ENCODE measurements at places on chromosomes 12 and 14.

- DNase-seq: no peak
- no peak overlapping the region for H3K4me3 ChIP-seq
- peaks cover 7% of the 10 kb centered on the region for H3K27me3 ChIP-seq
These were observed 9.2 kb upstream of the LBHD2 start for GRCh38 chr14:103074729-103075367.

DNA sequence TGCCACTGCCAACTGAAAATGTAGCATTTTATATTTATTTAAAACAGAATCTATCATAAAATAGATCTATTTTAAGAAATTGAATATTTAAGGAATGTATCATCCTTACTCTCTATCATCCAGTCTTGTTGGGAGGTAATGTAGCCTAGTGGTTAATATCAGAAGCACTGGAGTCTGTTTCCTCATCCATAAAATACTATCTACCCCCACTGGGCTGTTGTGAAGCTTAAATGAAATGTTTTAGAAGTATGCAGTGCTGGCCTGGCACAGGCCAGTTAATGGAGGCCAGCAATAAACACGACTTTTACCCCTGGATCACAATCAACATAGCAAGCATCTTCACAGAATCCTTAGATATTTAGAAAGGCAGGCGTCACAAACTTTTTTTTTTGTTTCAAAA, 188.0 kb downstream of the CAND1 start:
- no peak overlapping the region for H3K27ac ChIP-seq
- H3K36me3 ChIP-seq: peaks cover 3% of the 10 kb centered on the region
- DNase-seq: no peak
- H3K27me3 ChIP-seq: peaks cover 28% of the 10 kb centered on the region

- H3K4me1 ChIP-seq: peaks cover 16% of the 10 kb centered on the region
- H3K27ac ChIP-seq: no peak overlapping the region
- no peaks in the 10 kb centered on the region for H3K27me3 ChIP-seq
These were observed 196.1 kb downstream of the BCL11B start for GRCh38 chr14:99075771-99076375.

GRCh38 chr12:126663304-126664094, 1598.3 kb downstream of the AACS start:
- no peak overlapping the region for H3K4me3 ChIP-seq
- no peak for DNase-seq
- no peak overlapping the region for H3K27ac ChIP-seq
- H3K36me3 ChIP-seq: no peaks in the 10 kb centered on the region
- no peaks in the 10 kb centered on the region for H3K27me3 ChIP-seq
- H3K4me1 ChIP-seq: no peaks in the 10 kb centered on the region

- H3K4me1 ChIP-seq: peaks cover 5% of the 10 kb centered on the region
- no peak overlapping the region for H3K4me3 ChIP-seq
- H3K36me3 ChIP-seq: no peaks in the 10 kb centered on the region
- H3K27me3 ChIP-seq: no peaks in the 10 kb centered on the region
These were observed 155.5 kb downstream of the ZFP36L1 start for GRCh38 chr14:68637106-68638021.

DNA sequence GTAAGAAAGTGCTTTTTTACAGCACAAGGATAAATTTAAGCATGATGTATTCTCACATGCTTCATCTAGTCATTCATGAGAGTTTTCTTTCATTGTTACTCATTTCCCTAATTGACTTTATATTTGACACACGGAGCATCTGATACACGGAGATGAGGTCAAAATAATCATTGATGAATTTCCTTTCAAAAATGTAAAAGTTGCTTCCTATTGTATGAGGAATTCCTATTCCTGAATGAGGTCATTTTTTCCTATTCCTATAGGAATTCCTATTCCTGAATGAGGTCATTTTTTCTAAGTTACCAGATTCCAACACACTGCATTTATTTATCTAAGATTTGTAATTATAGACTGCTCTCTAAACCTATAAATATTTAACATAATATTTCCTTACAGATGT, 316.7 kb upstream of the KITLG start:
- H3K27ac ChIP-seq: no peak overlapping the region
- no peaks in the 10 kb centered on the region for H3K4me1 ChIP-seq
- no peak for DNase-seq
- no peaks in the 10 kb centered on the region for H3K36me3 ChIP-seq

DNA sequence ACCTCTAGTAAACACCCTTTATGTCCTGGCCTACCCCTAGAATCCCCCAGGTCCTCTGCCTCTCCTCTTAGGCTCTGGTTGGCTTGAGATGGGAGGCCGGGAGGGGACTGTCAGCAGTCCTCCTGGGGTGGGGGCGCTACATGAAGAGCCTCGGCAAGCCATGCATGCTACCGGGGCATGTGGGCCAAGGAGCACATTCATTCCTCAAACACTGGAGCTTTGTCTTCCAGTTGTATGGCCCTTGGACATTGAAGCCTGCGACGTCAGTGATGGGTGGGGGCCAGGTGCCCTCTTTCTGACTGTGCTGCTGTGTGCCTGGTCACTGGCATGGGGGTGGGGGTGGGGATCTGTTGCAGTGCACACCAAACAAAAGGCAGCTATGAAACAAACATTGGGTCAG, 15.8 kb upstream of the CELA1 start:
- H3K4me1 ChIP-seq: peaks cover 29% of the 10 kb centered on the region
- peaks cover 5% of the 10 kb centered on the region for H3K27me3 ChIP-seq
- no peak overlapping the region for H3K27ac ChIP-seq
- no peak for DNase-seq
- no peak overlapping the region for H3K4me3 ChIP-seq
- peaks cover 2% of the 10 kb centered on the region for H3K36me3 ChIP-seq

DNA sequence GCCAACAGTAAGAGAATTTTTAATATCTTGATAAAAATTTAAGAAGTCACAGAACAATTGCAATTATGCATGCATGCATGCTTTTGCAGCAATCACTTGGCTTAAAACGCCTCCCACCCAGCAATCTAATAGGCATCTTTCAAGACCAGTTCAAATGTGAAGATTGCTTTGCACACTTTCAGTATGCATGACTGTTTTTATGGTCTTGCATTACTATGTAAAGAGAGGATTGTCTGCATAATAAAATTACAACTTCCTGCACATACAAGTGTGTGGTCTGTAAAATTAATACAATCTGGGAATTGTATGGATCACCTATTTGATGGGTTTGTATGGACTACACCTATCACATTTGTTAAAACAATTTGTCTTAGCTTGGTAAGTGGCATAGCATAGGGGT, 48.8 kb downstream of the E2F7 start:
- H3K27ac ChIP-seq: no peak overlapping the region
- H3K4me1 ChIP-seq: no peaks in the 10 kb centered on the region
- H3K27me3 ChIP-seq: no peaks in the 10 kb centered on the region
- no peak overlapping the region for H3K4me3 ChIP-seq

GRCh38 chr14:101761881-101762529, 496 bp downstream of the PPP2R5C start:
- peaks cover 18% of the 10 kb centered on the region for H3K36me3 ChIP-seq
- H3K4me1 ChIP-seq: peaks cover 41% of the 10 kb centered on the region
- peak overlapping the region; percentile 90 for H3K4me3 ChIP-seq
- H3K27me3 ChIP-seq: peaks cover 3% of the 10 kb centered on the region
- H3K27ac ChIP-seq: peak overlapping the region; percentile 79
- DNase-seq: peak; percentile 12

GRCh38 chr12:124350491-124350890, 55.6 kb downstream of the RFLNA start:
- H3K4me3 ChIP-seq: no peak overlapping the region
- H3K36me3 ChIP-seq: no peaks in the 10 kb centered on the region
- DNase-seq: no peak
- no peaks in the 10 kb centered on the region for H3K4me1 ChIP-seq
- H3K27ac ChIP-seq: no peak overlapping the region
- no peaks in the 10 kb centered on the region for H3K27me3 ChIP-seq

Data from activated T-helper 1 cell treated with anti-CD3 and anti-CD28 coated beads, Interleukin-12 subunit alpha, Interleukin-12 subunit beta, Interleukin-2, Interleukin-4 antibody, amounts not matched to agents 30 ng/mL and 10 ng/mL and 1 ng/mL, durations not matched to agents 14 hours and 24 hours and 36 hours (primary cell).